ENCODE measurements at places on chromosomes 11 and 22. TPM values are rescaled to one million over a fixed set of nuclear protein-coding genes. Genes with fewer than 3 reads are reported as not detected.
A peak's percentile ranks its signal among the peaks of the same experiment; 100 is the strongest.

- no peak for DNase-seq
Measured at GRCh38 chr11:2149864-2150847, 10.9 kb downstream of the INS start.

GRCh38 chr11:117830072-117830471, 5.5 kb upstream of the FXYD2 start:
- no peak for DNase-seq

- no peak for DNase-seq
Measured at GRCh38 chr22:45640941-45641621, 30.6 kb upstream of the ATXN10 start.

DNA sequence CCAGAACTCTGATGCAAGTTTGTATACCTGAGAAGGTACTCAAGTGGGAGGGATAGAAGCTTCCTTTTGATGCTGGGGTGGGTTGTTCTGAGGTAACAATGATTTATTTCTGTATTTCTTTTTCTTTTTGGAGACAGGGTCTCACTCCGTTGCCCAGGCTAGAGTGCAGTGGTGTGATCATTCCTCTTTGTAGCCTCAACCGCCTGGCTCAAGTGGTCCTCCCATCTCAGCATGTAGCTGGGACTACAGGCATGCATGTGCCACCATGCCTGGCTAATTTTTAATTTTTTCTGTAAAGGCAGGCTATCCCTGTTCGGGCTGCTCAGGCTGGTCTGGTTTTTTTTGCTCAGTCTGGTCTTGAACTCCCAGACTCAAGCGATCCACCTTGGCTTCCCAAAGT, 7.9 kb downstream of the KDM2A start:
- DNase-seq = no peak

DNA sequence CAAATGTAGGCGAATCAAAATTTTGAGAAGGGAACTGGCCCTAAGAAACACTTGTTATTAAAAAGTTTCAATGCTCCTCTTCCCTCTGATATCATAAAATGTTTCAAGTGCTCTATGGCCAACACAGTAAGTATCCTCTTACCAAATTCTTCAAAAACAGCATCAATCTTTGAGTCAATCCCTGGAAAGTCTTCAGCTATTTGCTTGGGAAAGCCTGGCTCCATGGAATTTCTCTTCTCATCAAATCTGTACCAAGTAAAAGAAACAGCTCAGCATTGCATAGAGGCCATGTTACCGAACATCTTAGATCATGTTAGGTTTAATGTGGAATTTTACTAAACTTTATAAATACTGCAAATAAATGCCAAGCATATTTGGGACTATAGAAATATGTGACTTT, 6.3 kb downstream of the MMP3 start:
- no peak for DNase-seq

The SCUBE2 gene
- total RNA-seq = 0.76 TPM

GRCh38 chr11:64778223-64778472, 194 bp downstream of the SF1 start:
- DNase-seq = no peak

DNA sequence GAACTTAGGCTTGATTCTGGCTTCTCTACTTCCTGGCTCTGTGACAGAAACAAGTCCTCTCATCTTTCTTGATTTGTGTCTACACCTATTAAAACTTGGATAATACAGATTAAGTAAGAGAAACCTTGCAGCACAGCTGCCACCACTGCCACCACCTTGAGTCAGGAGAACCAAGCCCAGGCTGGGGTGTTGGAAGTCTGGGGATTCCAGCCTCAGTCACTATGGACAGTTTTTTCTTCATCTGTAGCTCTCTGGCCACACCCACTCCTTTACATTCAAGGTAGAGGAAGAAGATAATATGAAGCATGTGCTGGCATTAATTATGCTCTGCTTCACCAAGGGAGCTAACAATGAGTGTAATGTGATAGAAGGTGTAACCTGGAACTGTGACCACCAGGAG, 75.7 kb downstream of the RELT start:
- no peak for DNase-seq

- no peak for DNase-seq
Measured at GRCh38 chr11:102981324-102981910, 25.9 kb upstream of the MMP13 start.

The NAALAD2 gene
- total RNA-seq = 0.92 TPM

DNA sequence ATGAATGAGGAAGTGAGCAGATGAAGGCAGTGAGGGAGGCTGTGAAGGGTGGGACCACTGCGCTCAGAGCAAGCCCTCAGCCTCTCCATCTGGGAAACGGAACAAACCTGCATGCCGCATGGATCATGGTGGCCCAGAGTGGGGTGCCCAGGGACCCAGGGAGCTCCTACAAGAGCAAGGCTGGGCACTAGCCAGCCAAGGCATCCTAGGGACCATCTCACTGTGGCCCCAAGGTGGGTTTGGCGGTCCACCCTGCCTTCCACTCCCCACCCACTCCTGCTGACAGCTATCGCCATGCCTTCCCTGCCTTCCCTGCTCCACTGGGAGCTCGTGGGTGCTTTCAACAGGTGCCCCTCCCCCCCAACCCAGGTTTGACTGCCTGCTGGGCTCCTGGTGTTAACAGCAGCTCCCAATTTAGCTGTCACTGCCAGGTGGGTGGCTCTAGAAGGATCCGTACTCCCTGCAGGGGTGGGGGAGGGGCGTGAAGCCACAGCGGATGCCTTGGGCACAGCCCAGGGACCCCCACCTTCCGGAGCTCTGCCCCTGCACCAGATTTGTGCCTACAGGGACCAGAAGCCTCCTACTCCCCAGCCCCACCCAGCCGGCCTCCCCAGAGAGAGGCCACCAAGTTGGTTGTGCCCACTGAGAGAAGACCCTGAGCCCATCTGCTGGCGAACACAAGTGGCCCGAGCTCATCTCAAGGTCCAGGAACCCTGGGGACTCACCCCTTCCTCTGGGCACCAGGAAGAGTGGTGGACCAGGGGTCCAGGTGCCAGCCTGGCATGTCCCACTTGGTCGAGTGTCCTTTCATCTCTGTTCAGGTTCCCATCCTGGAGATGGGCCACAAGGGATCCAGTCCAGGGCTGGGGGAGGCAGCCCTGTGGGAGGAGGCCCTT, 29.7 kb upstream of the PRODH start:
- DNase-seq = no peak

The MYBPC3 gene
- total RNA-seq = not detected

GRCh38 chr22:35928285-35928798, 100.3 kb downstream of the RBFOX2 start:
- DNase-seq = no peak

- DNase-seq = no peak
Measured at GRCh38 chr11:21963013-21963412, 229.9 kb upstream of the ANO5 start.

DNA sequence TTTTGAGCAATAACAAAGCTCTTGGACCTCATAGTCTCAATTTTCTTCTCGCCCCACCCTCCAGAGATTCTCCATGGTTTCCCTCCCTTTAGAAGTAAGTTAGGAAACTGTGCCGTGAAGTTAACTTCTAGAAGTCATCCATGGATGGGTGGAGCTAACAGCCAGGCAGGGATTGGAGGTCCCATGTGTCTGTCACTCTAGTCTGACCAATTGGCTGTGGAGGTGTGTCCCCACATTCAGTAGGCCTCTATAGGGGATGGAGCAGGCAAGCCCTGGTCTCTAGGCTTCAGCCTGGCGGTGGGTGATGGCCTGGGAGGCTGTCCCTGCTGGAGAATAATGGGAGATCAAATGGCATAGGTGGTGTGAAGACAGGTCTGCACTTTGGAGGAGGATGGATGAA, 50.7 kb downstream of the TP53I11 start:
- peak; percentile 39 for DNase-seq
